ENCODE measurements at places on chromosomes 4 and X. TPM values are rescaled to one million over a fixed set of nuclear protein-coding genes. Genes with fewer than 3 reads are reported as not detected.

DNA sequence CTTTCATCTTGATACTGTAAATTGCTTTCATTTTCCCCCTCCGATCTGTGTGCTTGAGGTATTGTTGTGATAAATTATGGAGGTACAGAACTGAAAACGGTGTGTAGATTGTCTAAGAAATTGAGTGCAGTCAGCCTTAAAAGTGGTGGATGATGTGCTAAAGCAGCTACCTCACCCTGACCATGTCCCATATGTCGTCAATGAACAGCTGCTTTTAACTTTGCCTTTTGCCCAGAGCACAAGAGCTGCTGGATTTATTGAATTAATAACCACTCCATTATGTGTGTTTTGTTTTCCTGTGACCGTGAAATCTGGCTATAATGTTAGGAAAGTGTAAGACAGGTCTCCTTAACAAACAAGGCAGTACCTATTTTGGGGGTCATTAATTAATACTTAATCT is 581.9 kb upstream of the PITX2 start:
- H3K27ac ChIP-seq = no peak overlapping the region
- H3K27me3 ChIP-seq = no peaks in the 10 kb centered on the region
- DNase-seq = no peak
- H3K4me3 ChIP-seq = no peak overlapping the region

DNA sequence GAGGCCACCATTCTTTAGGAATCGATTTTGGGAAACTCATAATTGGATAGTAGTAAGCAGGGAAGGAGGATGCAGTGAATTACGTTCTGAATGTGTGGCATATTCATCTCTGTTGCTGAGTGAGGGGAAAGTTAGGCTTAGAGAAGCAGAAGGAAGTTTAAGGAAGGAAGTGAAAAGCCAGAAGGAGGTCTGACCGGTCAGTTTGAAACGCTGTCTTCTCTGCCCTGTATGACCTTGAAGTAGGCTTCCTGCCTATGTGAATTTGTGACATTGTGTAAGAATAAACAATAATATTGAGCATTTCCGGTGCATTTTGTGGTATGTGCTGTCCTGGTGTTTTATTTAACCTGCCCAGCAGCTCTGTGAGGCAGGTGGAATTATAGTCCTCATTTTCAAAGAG is 67.3 kb downstream of the PDLIM5 start:
- H3K4me3 ChIP-seq = no peak overlapping the region
- H3K36me3 ChIP-seq = no peaks in the 10 kb centered on the region
- H3K4me1 ChIP-seq = peaks cover 41% of the 10 kb centered on the region
- no peaks in the 10 kb centered on the region for H3K27me3 ChIP-seq
- DNase-seq = no peak

DNA sequence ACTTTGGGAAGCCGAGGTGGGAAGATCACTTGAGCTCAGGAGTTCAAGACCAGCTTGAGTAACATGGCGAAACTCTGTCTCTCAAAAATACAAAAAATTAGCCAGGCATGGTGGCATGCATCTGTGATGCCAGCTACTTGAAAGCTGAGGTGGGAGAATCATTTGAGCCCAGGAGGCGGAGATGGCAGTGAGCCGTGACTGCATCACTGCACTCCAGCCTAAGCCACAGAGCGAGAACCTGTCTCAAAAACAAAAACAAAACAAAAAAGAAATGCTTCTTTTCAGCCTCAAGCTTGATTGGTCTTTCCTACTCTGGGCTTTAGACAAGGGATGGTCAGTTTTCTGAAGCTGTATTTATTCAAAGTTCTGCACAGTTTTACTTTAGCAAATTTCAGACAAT is 15.8 kb upstream of the DHRSX start:
- H3K4me3 ChIP-seq = no peak overlapping the region
- no peaks in the 10 kb centered on the region for H3K27me3 ChIP-seq
- H3K27ac ChIP-seq = no peak overlapping the region
- H3K36me3 ChIP-seq = no peaks in the 10 kb centered on the region

- no peak overlapping the region for H3K27ac ChIP-seq
- H3K36me3 ChIP-seq = no peaks in the 10 kb centered on the region
- H3K27me3 ChIP-seq = no peaks in the 10 kb centered on the region
- H3K4me1 ChIP-seq = no peaks in the 10 kb centered on the region
- DNase-seq = no peak
- no peak overlapping the region for H3K4me3 ChIP-seq
Measured at GRCh38 chrX:8272821-8273220, 101.8 kb upstream of the VCX2 start.

DNA sequence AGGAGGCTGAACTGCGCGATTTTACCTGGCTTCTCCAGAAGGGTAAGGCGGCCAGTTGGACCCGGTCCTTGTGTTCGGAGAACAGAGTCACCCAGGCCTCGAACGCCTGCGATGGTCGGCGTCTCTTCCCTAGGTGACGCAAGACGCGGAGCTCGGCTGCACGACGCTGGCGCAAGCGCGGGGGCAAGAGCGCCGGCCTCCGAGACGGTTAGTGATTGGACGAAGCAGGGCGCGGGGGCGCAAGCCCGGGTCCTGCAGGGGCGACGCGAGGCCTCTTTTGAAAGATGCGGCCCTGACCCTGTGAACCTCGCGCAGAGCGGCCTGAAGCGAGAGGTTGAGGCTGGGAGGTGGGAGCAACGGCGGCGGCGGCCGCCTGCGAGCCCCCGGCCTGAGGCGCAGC is 428 bp downstream of the ADAD1 start:
- no peaks in the 10 kb centered on the region for H3K4me1 ChIP-seq
- H3K36me3 ChIP-seq = no peaks in the 10 kb centered on the region
- no peak overlapping the region for H3K4me3 ChIP-seq
- DNase-seq = peak; percentile 83
- no peaks in the 10 kb centered on the region for H3K27me3 ChIP-seq
- H3K27ac ChIP-seq = no peak overlapping the region

The PDGFC gene
- 31.1 TPM for total RNA-seq

The SSX4B gene
- total RNA-seq = not detected

The NAA15 gene
- total RNA-seq = 35.6 TPM

All from upper lobe of left lung (tissue), 6 donors.